ENCODE measurements at places on chromosomes 11 and 22. TPM values are rescaled to one million over a fixed set of nuclear protein-coding genes. Genes with fewer than 3 reads are reported as not detected.

- no peak for DNase-seq
Measured at GRCh38 chr11:121890377-121890776, 225.6 kb downstream of the BLID start.

GRCh38 chr11:67051180-67051893 is 5.3 kb upstream of the RHOD start:
- DNase-seq = no peak

The HSPB2 gene
- total RNA-seq = 1.2 TPM

The MICALL1 gene
- total RNA-seq = 51.2 TPM

The KCNK4 gene
- not detected for total RNA-seq

The TRIM29 gene
- 1.3 TPM for total RNA-seq

DNA sequence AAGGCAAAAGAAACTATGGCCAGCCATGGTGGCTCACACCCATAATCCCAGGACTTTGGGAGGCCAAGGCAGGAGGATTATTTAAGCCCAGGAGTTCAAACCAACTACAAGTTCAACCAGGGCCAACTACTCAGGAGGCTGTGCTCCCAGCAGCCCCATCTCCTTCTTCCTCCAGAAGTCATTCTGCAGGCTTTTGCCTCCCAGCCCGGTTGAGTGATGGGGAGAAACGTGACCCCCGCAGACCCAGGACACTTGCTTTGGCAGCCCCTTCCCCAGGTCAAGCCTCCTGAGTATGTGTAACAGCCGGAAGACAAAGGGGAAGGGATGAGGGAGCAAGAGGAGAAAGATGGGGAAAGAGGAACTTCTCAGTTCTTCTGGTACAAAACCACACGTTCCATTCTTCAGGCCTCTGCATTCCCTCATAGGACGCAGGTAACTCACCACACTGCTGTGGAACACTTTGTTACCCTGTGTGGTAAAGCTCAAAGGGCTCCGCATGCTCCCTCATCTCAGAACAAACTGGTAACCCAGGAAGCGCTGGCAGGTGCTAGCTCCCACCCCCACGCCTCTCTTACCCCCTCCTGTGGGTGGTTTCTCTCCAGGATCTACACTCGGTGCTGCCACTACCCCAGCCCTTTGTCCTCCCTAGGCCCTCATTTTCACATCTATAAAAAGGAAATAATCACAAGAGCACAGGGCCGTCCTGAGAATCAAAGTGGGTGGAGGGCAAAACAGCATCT is 4.0 kb downstream of the SULT4A1 start:
- no peak for DNase-seq

DNA sequence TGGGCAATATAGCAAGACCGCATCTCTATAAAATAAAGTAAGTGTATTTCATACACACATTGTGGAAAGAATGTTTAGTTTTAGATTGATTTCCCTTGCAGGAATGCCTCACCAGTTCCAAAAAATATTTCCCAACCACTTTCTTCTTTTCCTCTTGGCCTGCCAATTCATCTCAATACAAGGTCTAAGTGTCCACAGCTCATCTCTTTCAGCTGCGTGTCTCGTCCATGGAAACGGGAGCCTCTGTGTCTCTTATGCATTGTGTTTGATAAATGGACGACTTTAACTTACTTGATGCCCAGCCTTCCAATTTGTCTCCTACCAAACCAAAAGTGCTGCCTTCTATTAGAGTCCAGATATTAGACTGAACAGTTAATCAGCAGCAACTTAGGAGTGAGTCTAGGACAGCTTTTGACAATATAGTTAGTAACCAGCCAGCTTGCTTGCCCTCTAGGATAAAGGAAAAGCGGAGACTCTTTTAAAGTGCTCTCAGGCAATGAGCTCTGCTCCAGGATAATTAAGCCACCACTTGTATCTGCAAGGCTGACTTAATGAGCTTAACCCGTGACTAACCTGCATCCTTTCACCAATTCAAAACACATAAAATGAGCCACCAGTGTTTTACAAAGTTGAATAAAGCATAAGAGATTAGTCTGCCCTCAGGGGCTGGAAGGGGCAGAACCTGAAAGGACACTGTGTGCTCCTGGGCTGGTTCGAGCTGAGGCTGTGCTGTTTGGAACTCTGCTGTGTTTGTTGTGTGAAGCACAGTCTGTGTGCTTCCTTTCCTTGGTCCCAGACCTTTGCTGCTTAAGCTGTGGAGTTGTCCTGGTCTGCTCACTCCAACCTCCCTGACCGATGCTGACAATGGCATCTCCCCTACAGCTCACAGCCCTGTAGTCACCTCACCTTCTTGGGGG is 27.5 kb downstream of the FBXO7 start:
- no peak for DNase-seq

DNA sequence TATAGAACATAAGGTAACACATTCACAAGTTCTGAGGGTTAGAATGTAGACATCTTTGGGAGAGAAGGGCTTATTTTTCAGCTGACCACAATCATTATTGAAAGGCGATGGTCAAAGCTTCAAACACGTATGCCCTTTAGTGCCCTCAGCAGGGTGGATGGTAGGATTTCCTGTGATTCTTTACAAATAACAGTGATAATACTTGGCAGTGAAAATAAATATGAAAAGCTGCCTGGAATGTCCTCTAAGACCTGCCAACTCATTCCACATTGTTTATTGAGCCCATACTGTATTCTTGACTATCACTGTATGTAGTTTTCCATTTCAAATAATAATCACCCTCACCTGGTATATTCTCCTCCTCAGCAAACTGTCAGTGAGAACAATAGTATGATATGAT is 13.7 kb upstream of the MPEG1 start:
- DNase-seq = no peak

DNA sequence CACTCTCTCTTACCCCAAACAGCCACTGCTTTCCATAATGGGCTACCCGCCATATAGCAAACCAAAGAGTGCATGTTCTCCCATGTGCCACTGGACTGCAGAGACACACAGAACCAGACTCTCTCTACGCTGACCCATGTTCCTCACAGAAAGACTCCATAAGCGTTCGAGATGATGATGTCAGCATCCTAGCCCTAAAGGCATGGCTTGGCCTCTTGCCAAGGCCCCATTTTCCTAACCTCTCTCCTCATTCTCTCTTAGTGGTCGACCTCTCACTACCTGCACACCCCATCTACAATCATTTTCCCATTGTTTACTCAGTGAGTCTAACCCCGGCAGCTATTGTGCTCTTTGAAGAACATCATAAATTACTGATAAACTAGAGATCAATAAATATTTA is 4.9 kb downstream of the NDUFC2 start:
- no peak for DNase-seq

The GNG3 gene
- 0.65 TPM for total RNA-seq

The CALCA gene
- not detected for total RNA-seq

The GAL3ST1 gene
- total RNA-seq = 2.1 TPM

The MOV10L1 gene
- total RNA-seq = 0.42 TPM

The CARD18 gene
- total RNA-seq = not detected

- DNase-seq = no peak
Measured at GRCh38 chr11:122094836-122095235, 21.2 kb downstream of the BLID start.

DNA sequence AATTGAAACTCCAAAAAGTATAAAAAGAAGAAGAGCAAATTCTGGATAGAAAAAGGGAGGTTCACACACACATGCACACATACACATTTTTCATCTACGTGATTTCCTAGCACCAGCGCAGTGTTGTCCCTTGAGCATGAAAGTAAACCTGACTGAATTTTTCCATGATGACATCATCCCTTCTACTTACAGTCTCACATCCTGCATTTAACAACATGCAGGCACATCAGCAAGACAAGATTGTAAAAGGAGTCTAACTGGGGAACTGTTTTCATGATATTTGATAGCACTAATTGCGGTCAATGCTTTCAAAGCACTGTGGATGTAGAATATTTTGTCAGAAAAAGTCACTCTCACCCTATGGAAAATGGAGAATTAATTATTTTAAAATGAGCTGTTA is 36.6 kb downstream of the GAS2 start:
- no peak for DNase-seq

The OVCH2 gene
- not detected for total RNA-seq

The IL17REL gene
- total RNA-seq = not detected

The RAPSN gene
- total RNA-seq = 0.91 TPM

DNA sequence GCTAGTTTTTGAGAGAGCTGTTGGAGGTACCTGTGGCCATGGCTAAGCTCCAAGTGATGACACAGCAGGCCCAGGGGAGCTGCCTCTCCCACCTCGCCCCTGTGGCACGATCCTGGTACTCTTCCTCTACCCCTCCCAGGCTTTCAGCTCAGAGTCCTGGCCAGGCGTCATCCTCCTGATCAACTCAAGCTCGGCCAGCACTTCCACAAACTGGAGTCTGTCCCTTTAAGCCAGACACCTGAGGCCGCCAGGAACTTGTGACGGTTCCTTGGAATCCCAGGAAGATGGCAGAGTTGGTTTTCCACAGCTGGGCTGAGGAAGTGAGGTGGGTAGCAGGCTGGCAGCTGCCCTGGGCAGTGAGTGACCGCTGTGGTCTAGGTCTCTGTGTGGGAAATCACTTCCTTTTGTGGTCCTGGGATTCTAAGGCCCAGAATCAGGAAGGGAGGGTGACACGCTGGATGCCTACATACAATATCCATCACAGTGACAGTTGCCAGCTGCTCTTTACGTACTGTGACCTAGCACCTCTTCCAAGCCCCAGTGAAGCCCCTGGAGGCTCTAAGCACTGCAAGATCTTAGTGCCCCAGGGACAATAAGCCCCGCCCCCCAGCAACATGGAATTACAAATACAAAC is 3.2 kb upstream of the CST6 start:
- no peak for DNase-seq

The TREH gene
- not detected for total RNA-seq

DNA sequence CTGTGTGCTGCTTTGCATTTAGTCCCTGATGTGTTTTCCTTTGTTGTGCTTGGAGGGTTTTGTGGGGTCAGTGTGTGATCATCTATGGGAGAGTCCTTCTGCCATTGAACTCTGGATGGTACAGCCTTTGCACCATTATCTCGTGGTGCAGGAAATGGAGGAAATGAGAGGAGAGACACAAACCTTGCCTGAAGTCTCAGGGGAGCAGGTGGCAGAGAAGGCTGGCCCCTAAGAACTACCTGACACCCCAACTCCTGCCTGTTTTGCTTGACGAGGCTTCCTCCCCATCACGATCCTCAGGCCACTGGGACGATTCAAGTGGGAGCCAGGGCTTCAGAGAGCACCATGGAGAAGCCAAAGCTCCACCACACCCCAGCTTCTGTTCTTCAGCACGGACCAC is 1316.4 kb downstream of the TBC1D22A start:
- no peak for DNase-seq

DNA sequence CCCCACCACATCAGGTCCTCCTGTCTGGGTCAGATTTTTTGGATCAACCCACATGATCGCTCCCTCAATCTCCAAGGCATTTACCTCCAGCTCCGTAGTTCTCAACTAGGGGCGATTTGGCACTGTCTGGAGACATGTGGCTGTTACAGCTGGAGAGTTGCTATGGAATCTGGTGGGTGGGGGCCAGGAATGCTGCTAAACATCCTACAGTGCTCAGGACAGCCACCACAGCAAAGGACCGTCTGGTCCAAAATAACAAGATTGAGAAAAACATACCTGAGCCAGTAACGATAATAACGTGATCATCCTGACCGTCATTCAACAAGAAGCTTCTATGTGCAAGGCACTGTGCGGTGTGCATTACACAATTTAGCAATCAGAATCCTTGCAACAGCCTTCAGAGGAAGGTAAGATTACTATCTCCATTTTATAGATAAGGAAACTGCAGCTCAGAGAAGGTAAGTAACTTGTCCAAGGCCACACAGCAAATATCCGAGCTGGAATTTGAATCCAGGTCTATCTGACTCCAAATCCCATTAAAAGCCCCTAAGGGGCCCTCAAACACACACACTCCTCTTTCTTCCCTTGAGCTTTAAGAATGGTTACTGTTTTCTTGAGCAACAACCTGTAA is 14.3 kb upstream of the CRY2 start:
- DNase-seq = no peak

DNA sequence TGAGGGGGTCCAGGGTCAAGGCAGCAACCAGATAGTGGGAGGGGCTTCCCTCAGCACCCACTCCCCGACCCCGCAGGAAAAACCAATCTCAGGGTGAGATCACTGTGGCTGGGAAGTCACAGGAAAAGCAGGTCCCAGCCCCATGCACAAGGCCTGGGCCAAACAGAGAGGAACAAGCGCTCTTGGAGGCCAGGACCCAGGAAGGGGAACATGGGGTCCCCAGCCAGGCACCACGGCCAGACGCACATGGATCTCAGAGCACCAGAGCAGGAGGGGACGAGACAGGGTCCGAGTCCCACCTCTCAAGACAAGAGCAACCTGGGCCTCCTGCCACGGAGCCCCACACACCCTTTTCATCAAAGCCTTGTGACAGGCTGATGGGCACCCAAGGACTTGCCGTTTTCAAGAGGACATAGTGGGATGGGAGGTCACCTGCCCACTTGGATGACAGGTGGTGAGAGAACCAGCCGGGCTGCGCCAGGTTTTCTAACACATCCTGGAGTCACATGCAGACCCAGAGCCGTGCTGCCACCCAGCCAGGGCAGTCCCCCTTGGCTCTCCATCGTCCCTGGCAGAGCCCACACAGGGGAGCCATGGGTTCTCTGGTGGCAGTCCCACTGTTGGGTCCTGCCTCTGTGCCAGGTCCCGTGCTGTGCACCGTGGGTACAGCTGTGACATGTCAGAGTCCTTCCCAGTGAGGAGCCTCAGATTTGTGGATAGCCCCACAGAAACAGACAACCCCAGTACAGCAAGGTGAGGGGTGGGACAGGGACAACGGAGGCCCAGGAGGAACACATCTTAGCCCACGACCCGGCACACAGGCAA is 13.2 kb downstream of the POLR3H start:
- DNase-seq = no peak

DNA sequence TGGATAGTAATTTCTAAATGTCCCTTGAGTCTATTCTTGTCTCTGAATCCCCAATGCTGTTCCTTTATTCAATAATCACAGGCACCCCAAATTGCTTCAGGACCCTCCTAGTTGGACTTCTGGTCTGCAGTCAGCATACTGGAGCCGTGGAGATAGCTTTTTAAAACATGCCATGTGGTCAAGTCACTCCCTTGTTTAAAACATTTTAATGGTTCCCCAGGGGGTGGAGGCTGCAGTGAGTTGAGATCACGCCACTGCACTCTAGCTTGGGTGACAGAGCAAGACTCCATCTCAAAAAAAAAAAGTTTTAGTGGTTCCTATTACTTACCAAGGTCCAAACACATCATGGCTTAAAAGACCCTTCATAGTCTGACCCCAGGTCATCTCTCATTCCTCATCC is 220.3 kb downstream of the ADAMTS15 start:
- DNase-seq = no peak

The CDC42EP1 gene
- 19.9 TPM for total RNA-seq

- DNase-seq = no peak
Measured at GRCh38 chr22:44155115-44155514, 25.6 kb upstream of the PARVG start.

GRCh38 chr11:87901341-87901740 is 273.9 kb downstream of the RAB38 start:
- no peak for DNase-seq

- DNase-seq = no peak
Measured at GRCh38 chr11:20631519-20632168, 32.2 kb downstream of the SLC6A5 start.

GRCh38 chr11:25423436-25424199 is 908.3 kb upstream of the ANO3 start:
- no peak for DNase-seq

GRCh38 chr11:124643605-124644425 is 21.2 kb downstream of the TBRG1 start:
- no peak for DNase-seq

Data from esophagus muscularis mucosa (tissue), 4 donors.